ENCODE measurements at places on chromosomes 2 and 18.

DNA sequence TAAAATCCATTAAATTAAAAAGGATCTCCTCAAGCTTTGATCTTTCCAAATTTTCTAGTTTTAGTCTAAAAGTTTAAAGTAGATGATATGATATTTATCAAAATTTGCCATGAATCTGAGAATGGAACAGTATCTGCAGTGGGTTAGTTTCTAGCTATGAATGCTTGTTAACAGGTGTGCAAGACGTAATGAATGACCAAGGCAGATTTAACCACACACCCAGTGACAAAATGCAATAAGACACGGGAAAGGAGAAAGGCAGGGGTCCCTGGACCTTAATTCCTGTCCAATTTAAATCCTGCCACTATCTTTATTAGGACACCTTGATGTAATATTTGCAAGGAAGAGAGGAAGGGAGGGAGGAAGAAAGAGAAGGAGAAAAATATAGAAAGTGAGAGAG is 30.5 kb upstream of the PEX13 start:
- no peak for DNase-seq

DNA sequence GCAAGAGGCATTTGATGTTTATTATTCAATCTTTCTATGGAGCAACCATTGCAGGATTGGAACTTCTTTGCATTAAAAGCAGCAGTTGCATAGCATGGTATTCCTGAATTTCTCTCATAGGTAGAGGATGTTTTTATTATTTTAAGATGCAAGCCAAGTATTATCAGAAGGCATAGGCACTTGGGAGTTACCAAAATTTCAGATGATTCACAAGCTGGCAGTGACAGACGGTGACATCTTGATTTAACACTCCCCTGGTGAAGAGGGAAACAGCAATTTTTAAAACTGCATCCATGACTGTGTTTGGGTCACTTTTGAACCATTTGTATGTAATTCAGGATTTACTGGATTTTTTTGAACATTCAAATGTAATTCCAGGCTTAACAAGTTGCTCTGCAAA is 654.3 kb downstream of the SLC4A3 start:
- DNase-seq, result no peak

DNA sequence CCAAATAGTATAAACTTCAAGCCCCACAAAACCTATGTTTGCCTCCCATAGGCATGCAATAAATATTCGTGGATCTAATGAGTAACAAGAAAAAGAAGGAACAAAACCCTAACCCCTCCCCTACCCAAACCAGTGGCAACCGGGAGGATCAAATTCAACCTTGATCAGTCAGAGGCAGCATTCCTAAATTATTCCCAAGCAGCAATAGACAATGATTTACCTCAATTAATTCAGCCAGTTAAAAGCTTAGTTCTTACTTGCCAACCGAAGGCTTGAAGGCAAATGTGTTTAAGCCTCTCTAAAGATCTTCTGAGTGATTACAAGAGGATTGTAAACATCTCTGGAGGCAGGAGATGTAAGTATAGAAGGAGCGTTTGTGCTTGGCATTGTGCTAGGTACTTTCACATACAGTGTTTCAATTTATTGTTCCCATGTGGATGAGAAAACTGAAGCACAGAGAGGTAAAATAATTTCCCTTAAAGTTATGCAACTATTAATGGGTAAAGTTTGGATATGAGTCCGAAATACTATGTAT is 197.7 kb downstream of the MTX2 start:
- DNase-seq, result no peak

DNA sequence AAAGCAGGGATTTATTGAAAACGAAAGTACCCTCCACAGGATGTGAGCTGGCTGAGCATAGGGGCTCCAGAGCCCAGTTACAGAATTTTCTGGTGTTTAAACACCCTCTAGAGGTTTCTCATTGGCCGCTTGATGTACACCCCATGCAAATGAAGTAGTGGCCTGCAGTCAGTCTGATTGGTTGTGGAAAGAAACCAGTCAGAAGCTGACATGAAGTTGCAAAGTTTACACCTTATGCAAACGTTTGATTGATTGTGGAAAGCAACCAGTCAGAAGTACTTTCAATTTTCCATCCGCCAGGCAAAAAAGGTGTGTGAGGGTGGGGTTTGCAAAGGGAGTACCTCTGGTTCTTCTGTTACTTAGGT is 62.3 kb downstream of the VWA3B start:
- no peak for DNase-seq

GRCh38 chr2:200763422-200763821 is 48.3 kb upstream of the BZW1 start:
- no peak for DNase-seq

- no peak for DNase-seq
These were observed 5.2 kb upstream of the MRPL33 start for GRCh38 chr2:27766287-27766661.

- DNase-seq, result no peak
These were observed 132.9 kb upstream of the SIX2 start for GRCh38 chr2:45141883-45142866.

DNA sequence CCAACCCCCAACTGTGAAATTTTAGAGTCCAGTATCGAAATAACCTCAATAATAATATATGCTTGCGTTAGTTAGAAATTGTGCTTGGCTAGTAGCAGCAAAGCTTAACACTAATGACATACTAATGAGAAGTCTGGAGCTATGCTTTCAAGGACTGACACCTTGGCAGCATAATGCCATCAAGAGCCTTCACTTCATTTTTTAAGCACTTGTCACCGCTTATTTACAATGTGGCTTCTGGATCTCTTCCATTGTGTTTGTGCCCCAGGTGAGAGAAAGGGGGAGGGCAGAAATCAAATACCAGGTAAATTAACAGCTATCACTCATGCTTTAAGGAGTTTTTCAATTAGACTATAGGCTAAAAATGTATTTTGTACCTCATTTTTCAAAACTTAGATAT is 101.5 kb downstream of the CDH7 start:
- DNase-seq, result no peak

- DNase-seq, result no peak
These were observed 1830.9 kb upstream of the PIK3C3 start for GRCh38 chr18:40124107-40124506.

- DNase-seq, result no peak
These were observed 21.2 kb downstream of the DYNAP start for GRCh38 chr18:54612237-54612636.

DNA sequence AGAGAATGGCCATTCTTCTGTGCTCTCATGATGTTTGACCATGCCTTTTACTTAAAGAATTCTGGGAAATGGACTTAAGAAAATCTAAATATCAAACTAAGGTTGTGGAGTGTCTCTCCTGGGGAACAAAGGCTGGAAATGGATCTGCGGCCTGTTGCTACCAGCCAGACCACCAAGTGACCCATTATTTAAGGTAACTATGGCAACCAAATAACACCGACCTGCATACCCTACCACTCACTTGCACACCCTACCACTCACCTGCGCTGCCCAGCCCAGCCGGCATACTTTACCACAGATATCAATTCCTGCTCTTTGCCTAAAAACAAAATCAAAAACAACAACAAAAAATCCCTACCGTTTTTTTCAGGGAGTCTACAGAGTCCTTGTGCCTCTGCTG is 203.2 kb downstream of the NBAS start:
- no peak for DNase-seq

GRCh38 chr18:59706499-59706898 is 9.3 kb upstream of the CCBE1 start:
- DNase-seq, result no peak

DNA sequence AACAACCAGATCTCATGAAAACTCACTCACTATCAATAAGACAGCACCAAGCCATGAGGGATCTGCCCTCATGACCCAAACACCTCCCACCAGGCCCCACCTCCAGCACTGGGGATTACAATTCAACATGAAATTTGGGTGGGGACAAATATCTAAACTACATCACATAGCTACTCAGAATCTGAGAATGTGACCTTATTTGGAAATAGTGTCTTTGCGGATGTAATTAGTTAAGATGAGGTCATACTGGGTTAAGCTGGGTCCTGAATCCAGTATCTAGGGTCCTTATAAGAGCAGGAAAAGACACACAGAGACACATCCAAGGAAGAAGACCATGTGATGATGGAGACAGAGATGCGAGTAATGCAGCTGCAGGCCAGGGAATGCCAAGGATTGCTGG is 27.5 kb upstream of the REEP1 start:
- DNase-seq, result no peak

GRCh38 chr2:159546716-159547430 is 69.5 kb downstream of the BAZ2B start:
- no peak for DNase-seq

- no peak for DNase-seq
These were observed 158.4 kb downstream of the RNF152 start for GRCh38 chr18:61734396-61734795.

DNA sequence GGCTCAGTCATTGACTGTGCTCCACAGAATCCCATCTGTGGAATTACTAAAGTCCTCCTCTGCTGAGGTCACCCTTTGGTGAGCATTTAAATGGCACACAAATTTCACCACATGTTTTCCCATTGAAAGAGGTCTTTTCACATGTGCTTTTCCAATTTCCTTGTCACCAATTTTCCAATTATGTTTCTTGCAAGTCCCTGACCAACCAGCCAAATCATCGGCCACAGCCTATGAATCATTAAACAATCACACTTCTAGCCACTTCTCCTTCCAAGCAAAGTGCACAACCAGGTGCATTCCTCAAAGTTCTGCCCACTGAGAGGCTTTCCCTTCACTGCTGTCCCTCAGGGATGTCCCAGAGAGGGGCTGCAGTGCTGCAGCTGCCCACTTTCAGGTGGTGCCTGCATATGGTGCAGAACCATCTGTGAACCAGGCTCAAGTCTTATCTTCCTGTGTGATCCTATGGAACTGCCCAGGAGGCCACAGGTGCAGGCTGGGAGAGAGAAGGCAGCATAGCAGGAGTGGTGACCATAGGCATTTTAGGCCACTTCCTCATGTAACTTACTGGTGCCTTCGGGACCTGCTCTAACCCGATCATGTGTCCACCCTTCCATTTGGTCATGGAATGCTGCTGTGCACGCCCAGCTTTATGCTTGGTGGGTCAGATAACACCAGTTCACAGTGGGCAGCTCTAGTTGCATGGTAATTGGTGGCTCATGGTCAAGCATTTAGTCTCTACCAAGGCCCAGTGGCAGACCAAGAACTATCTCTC is 153.0 kb downstream of the SEPTIN10 start:
- no peak for DNase-seq

DNA sequence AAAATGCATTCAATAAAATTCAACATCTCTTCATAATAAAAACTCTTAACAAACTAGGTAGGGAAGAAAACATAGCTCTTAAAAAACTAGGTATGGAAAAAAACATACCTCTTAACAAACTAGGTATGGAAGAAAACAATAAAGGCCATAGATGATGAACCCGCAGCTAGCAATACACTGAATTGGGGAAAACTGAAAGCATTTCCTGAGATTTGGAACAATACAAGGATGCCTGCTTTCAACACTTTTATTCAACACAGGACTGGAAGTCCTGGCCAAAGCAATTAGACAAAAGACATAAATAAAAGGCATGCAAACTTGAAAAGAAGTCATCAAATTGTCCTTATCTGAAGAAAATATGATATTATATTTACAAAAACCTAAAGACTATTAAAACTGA is 67.8 kb downstream of the NCKAP1 start:
- DNase-seq, result no peak

DNA sequence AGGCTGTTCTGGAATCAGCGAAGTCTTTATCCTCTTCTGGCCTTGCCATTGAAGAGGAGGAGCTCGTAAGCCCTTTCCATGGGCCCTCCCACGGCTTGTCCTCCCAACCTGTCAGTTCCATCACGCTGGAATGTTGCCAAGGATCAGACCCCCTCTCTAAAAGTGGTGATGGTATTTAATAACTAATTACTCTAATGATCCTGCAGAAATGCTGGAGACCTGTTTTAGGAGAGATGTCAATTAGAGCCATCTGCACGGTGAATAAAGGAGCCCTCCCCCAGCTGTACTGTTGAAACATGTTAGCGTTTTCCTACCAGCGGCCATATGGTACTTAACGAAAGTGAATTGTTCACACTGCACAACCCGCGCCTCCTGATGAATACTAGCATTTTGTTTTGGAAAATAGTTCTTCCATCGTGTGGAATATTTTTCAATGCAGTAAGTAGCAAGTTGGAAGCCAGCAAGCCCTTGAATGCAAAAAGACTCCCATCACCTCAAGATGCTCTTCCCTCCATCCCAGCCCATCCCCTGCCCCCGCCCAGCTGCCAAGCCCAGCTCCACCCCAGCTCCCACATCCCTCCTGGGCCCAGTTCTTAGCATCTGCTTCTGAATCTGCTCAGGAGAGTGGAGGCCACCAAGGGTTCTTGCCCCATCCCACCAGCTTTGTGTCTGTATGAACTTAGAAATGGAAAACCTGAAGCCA is 145.4 kb downstream of the KLHL29 start:
- DNase-seq, result no peak

DNA sequence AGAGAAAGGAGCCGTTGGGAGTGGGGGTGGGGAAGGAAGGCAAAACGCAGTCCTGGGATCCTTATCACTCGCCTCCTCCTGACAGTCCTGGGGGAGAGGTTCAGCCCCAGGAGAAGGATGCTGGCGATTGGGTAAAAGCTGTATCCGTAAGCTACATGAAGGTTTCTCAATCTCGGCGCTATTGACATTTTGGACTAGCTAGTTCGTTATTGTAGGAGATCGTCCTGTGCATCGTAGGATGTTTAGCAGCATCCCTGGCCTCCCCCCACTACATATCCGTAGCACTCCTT is 511 bp upstream of the TP53I3 start:
- no peak for DNase-seq

GRCh38 chr2:35428548-35428947 is 927.0 kb upstream of the CRIM1 start:
- no peak for DNase-seq

- no peak for DNase-seq
These were observed 12.1 kb upstream of the C18orf32 start for GRCh38 chr18:49499046-49499637.

DNA sequence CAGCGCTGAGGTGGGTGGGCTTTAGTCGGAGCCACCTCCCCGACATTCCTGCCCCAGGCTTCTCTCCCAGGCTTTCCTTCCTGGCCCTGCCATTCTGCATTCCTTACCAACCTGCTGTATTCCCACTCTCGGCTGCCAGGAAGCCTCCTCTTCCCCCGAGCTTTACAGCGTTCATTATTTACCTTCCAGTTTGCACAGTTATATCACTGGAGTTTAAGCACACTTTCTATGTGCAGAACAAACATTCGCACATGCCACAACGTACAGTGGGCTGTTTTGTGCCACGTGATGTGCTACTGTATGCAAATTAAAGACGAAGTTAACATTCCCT is 246.3 kb downstream of the SOX11 start:
- DNase-seq, result no peak

- DNase-seq, result no peak
These were observed 48.0 kb upstream of the ID2 start for GRCh38 chr2:8633735-8634313.

- DNase-seq, result no peak
These were observed 77.4 kb downstream of the LRRFIP1 start for GRCh38 chr2:237704501-237705434.

DNA sequence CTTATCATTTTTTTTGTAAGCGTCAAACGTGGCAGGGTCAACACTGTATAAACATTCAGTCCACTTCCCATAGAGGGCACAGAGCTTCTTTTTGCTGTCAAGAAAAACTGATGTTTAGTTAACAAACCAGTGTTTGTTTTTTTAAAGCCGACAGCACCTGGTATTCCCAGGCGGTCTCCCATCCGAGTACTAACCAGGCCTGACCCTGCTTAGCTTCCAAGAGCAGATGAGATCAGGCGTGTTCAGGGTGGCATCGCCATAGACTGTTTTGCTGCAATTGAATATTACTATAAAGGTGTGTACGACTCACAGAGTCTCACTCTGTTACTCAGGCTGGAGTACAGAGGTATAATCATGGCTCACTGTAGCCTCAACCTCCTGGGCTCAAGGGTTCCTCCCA is 31.5 kb downstream of the CABYR start:
- DNase-seq, result no peak

GRCh38 chr2:127464470-127465257 is 46.4 kb downstream of the PROC start:
- no peak for DNase-seq

Measured in CD4-positive, alpha-beta T cell treated with Interleukin-17A for 4 hours (primary cell).